NCI-H2081 treated with DMSO at 0.1 percent for 48 hours (cell line): ENCODE measurements at places on chromosomes 4 and X.

- DNase-seq: no peak
These were observed 32.4 kb downstream of the IGFBP7 start for GRCh38 chr4:57077550-57078343.

- DNase-seq: no peak
These were observed 11.6 kb downstream of the TXLNG start for GRCh38 chrX:16797841-16798240.

DNA sequence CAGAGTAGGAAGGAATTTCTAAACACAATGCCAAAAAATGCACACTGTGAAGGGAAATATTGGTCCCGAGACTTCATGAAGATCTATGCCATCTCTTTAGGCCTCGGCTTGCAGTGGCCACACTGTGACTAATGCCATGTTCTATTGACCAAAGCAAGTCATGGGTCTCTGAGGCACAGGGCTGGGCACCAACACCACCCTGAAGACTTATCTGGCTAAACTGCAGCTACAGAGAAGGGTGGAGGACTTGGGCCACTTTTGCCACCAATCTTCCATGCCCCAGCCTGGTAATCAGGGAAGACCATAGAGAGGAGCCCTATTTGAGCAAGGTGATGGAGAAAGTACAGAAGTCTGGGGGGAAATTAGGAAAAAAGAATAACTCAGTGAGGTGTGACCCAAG is 42.1 kb downstream of the HMX1 start:
- DNase-seq: no peak

- no peak for DNase-seq
These were observed 48.3 kb downstream of the AMELX start for GRCh38 chrX:11341274-11342201.

GRCh38 chr4:156476359-156476758 is 495.2 kb downstream of the PDGFC start:
- no peak for DNase-seq

GRCh38 chrX:56000174-56000573 is 232.0 kb upstream of the KLF8 start:
- DNase-seq: no peak

DNA sequence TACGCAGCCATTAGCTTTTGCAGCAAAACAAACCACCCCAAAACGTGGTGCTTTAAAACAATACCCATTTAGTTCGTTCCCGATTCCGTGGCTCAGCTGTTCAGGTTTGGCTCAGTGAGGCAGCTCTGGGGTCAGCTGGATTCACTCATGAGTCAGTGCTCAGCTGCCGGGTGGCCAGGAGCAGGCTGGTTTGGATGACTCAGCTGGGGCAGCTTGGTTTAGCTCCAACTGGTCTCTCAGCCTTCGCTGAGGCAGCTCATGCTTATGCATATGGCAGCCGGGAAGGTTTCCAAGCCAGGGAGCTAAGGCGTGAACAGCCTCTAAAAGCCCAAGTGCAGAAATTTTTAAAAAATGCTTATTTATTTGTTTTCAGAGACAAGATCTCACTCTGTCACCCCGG is 13.3 kb upstream of the CD99 start:
- no peak for DNase-seq

- DNase-seq: no peak
These were observed 1.7 kb upstream of the CENPC start for GRCh38 chr4:67546971-67547370.
